ENCODE measurements at places on chromosomes 1 and 21.
A peak's percentile ranks its signal among the peaks of the same experiment; 100 is the strongest.

- no peak for DNase-seq
Measured at GRCh38 chr1:159473335-159473734, 33.8 kb downstream of the OR10J1 start.

- DNase-seq = no peak
Measured at GRCh38 chr1:92538413-92539061, 51.8 kb upstream of the GFI1 start.

- DNase-seq = no peak
Measured at GRCh38 chr1:197660389-197660788, 114.9 kb downstream of the DENND1B start.

DNA sequence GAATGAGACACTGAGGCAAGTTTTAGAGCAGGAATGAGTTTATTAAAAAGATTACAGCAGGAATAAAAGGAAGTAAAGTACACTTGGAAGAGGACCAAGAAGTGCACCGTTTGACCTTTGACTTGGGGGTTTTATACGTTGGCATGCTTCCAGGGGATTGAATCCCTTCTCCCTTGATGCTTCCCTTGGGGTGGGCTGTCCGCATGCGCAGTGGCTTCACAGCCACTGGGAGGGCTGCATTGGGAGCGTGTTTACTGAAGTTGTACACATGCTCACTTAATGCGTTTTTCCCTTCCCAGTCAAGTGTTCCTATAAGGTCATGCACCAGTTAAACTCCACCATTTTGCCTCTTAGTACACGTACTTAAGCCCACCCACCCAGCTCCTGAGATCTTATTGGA, 72.4 kb upstream of the MARK1 start:
- DNase-seq = no peak

DNA sequence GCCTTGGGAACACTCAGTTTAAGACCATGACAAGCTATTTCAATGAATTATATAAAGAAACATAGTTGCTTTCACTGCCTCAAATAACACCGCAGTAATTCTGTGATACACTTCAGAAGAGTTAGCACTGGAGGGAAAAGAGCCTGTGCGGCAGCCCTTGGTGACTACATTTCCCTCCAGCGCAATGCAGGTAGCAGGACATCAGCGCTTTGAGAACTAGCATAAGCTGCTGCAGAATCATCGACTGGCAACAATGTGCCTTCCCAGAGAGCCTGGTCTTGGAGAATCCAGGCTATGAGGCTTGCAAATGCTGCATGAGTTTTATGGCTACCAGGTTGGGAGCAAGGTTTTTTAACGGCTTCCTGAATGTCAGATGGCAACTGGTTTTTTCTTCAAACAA, 7.5 kb downstream of the NRIP1 start:
- no peak for DNase-seq

DNA sequence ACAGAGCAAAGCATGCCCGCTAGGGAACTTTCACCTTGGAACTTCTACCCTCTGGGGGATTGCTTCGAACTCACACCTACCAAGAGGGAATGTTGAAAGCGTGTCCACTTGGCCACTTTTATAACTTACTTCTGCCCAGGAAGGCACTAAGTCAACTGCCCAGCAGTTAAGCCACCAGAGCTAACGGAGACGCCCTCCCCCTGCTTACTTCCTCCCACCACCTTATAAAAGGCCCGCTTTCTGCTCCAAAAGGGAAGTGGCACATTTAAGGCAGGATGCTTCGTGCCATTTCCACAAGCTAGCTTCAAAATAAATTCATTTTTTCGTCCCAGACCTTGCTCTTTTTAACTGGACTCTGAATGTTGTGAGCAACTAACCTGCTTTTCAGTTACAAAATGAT, 3.2 kb upstream of the AK2 start:
- DNase-seq = no peak

GRCh38 chr1:3930301-3931006, 30.4 kb upstream of the C1orf174 start:
- no peak for DNase-seq

GRCh38 chr1:56137521-56138505, 441.6 kb downstream of the PLPP3 start:
- peak; percentile 12 for DNase-seq
